ENCODE measurements at places on chromosomes 3 and 15.

- DNase-seq = no peak
Observed at GRCh38 chr3:55858302-55858701, 371.2 kb upstream of the WNT5A start.

DNA sequence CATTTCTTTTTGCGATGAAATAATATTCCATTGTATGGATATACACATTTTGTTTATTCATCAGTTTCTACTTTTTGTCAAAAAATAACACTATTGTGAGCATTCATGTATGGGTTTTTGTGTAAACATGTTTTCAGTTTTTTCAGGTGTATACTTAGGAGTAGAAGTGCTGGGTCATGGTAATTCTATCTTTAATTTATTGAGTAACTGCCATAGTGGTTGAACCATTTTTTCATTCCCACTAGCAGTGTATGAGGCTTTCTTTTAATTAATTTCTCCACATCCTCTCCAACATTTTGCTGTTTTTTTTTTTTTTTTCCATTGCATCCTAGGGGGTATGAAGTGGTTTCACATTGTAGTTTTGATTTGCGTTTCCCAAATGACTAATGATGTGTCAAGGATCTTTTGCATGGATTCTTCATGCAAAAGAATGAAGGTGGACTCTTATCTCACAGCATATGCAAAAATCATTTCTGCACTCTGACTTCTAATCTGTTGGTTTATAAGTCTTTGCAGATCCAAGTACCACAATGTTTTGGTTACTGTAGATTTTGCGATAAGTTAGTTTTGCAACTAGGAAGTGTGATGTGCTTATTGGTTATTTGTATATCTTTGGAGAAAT lies 12.6 kb downstream of the ATP2C1 start:
- DNase-seq = no peak

- DNase-seq = no peak
Observed at GRCh38 chr3:71486831-71487230, 96.7 kb downstream of the FOXP1 start.

DNA sequence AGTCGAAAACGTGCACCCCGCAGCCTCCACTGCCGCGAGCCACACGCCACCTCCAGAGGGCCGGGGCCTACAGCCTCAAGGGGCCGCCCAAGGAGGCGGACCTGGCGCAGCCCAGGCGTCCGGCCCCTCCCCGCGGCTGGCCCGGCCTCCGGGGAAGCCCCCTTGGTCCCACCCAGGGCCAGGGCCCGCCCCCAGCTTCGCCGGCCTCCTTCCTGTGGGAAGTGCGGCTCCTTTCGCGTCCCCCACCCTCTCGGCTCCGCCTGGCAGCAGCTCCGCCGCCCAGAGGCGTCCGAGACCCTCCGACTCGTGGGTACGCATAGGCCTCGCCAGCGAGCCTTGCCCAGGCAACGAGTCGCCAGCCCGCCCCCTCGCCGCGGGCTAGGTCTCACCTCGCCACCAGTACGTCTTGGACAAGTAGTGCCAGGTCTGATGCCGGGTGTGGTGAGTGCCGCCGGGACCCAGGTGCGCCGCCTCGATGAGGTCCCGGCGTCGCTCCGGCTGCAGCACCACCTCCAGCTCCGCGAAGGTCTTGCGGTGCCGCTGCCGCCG lies 642 bp downstream of the ZBTB11 start:
- DNase-seq = peak; percentile 90

- DNase-seq = no peak
Observed at GRCh38 chr3:64971602-64972001, 283.8 kb upstream of the ADAMTS9 start.

DNA sequence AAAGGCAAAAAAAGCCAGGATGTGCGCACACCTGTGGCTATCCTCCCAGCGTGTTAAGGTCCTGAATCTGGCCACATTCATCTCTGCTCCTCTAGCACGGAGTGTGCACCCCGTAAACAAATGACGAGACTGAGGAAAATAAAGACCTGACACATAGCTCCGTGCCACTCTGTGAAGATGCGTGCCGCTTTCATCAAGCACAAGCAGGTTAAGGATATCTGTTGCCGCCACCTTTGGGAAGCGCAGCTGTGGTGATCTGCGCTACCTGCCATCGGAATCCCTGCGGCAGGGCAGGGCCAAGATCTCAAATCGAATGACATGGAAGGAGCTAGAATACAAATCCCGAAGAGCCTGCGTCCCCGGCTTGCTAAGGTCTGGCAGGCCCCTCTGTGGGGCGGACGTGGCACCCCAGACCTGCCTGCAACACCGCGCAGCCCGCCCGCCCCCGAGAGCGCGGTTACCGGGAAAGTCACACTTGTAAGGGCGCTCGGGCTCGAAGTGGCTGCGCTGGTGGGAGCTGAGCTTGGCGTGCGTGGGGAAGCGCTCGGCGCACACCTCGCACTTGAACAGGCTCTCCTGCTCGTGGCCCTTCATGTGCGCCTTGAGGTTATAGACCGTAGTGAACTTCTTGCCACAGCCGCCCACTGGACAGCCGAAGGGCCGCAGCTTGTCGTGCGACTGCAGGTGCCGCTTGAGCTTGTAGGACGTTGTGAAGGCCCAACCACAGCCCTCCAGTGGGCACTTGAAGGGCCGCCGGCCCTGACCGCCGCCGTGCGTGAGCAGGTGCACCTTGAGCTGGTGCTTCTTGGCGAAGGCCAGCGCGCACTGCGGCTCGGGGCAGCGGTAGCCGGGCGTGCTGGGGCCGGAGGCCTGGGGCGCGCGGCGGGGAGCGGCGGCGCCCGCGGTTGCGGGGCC lies 936 bp downstream of the ZXDC start:
- peak; percentile 53 for DNase-seq

DNA sequence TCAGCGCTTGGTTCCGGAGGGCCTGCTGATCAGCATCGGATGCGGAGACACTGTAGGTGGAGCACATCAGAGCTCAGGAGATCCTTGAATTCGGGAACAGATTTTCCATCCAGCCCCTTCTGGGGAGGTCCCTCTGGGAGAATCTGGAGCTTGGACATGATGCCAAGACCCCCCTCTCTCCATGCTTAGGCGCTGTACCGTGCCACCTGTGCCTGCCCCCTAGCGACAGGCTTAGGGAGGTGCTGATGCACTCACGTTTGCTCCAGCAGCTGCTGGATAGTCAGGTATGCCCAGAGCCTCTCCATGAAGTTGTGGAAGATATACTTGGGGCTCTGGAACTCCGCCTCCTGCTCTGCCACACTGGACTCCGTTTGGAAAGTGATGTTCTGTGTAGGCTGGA lies 9.7 kb downstream of the ITIH4 start:
- no peak for DNase-seq

DNA sequence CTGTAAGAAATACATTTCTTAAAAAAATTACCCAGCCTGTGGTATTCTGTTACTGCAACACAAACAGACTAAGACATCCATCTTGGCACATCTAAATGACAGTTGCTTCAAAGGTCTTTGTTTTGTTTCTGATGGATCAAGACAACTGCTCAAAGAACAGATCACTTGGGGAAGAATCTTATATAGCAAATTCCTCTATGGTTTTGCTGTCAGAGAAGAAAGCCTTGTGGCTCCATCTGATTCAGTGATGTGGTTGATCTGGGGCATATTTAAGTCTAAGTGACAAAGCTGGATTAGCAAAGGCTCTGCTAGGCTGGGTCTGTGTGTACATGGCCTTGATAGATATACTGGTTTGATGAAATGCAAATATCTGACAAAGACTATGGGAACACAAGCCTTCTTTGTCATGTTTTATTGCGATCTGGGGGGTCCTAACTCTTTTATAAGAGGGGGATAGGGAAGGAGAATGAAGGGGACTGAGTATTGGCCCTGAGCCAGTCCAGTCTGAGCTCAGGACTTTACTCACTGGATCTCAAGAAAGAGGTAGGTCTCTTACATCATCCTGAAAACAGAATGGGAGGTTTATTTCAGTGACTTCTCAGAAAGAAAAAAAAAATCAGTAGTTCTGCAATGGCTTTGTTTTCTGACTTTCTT lies 14.3 kb upstream of the LIMD1 start:
- no peak for DNase-seq

GRCh38 chr3:17179381-17180205 lies 294.8 kb downstream of the PLCL2 start:
- DNase-seq = no peak

- DNase-seq = no peak
Observed at GRCh38 chr3:143239031-143239430, 119.5 kb downstream of the CHST2 start.

DNA sequence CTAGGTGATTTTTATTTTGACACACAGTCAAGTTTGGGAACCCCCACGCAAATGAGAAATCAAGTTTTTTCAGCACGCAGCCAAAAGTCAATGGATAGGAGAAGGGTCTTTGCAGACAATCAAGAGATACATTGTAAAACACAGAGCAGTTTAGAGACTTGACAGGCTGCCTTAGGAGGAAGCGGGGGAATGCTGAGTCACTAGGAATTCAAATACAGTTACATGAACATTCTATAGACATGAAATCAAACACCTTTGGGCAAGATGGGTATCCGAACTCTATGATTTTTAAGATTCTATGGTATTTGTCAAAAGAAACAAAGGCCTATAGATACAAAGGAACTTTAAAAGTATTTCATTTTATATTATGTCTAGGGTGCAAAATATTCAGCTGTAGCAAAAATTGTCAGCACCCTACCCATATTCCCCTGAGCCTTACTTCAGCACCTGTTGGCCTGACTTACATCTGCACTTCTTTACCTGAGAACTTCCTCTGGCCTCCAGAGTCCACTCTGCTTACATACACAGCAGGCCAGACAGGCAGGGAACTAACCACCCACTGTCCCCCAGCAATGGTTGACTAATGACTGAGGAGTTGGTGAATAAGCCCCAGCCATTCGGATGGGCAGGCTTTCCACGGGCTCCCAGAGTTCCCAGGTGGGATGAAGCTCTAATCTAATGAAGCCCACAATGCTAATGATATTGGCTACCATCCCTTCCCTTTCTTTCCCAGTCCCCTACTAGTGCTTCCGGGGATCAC lies 289.3 kb upstream of the RORA start:
- no peak for DNase-seq

- DNase-seq = no peak
Observed at GRCh38 chr3:52793702-52794611, 639 bp upstream of the ITIH3 start.

DNA sequence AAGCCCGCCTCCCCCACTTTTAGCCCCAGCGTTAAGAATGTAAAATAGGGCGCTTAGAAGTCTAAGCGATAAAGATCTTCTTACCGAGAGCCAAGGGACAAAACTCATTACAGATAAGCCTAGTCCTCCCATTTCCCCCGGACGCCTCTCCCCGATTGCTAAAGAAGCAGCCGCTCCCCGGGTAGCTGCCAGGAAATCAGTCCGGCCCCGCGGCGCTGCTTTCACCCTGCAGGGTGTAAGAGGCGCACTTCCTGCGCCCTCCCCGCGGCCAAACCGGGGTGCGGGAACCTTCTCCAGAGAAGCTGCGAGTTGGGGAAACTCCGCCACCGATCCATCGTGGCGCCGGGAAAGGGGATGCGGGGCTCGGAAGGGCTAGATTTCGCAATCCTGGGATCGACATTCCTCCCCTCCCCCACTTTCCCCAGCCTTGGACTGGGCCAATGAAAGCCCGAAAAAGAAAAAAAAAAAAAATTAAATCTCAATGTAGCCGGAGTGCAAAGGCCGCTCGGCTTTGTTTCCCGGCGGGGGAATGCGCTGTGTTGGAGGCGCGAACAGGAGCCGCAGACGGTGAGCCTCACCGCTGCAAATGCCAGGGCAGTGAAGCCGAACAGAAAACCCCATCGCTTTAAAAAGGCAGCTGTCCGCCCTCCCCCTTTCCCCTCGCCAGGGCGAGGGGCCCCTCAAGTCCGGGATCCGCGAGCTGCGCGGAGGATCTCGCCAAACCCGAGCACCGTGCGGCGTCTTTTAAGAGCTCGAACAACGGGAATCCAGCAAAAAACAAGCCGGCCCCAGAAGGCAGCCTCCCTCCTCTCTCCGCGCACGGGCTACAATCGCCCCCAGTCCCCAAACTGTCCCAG lies 626 bp upstream of the PTPRG start:
- peak; percentile 58 for DNase-seq

GRCh38 chr3:19190126-19190525 lies 41.8 kb downstream of the KCNH8 start:
- no peak for DNase-seq

DNA sequence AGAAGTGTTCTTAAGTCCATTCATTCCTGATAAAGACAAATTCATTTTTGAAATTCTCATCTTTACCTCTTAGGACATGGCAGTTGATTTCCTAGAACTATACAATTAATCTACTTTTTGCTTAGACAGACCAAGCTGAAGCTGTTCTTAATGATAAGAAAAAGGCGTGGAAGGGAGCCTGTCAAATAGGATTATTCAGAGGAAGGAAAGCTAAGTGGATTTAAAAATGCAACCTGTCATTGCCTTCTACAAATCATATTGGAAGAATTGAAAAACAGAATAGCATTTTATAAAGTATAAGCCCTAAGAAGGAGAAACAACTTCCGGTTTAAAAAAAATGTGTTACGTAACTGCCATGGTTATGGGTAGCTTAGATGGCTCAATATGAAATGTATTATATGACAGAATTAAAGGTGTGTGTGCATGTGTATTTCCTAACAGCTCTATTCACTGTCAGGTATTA lies 81.2 kb upstream of the RAP2B start:
- DNase-seq = no peak

- DNase-seq = no peak
Observed at GRCh38 chr3:118641608-118642007, 393.0 kb downstream of the IGSF11 start.

GRCh38 chr3:191123946-191124345 lies 75.1 kb upstream of the OSTN start:
- no peak for DNase-seq

DNA sequence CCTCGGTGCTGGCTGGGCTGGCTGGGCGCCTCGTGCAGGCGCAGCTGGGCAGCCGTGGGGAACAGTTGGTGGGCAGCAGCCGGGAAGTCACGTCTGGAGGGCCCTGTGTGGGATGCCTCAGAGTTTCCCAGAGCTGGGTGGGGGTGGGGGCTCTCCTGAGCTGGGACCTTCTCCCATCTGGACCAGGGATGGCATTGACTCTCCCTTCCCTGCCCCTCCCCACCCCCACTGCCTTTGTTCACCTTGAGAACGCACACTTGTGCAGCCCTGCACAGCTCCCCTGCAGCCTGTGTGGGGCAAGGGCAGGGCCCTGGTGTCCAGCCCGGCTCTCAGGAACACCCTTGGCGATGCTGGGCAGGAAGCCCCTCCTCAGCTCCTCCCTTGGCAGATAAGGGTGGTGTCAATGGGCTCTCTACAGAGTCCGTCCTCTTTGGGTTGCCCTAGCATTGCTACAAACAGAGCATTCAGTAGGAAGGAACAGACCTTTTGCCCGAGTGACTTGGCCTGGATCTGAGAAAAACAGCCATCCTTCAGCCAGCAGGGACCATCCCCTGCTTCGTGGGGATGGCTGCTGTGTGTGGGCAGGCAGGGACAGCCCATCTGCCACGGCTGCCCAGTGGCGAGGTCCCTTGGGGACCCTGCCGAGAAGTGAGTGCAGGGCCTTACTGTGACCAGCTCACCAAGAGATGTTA lies 25.5 kb upstream of the KLF13 start:
- DNase-seq = peak; percentile 58
